Left ventricle myocardium inferior (tissue), 1 donor: ENCODE measurements at places on chromosomes 1 and 21. TPM values are rescaled to one million over a fixed set of nuclear protein-coding genes. Genes with fewer than 3 reads are reported as not detected.

DNA sequence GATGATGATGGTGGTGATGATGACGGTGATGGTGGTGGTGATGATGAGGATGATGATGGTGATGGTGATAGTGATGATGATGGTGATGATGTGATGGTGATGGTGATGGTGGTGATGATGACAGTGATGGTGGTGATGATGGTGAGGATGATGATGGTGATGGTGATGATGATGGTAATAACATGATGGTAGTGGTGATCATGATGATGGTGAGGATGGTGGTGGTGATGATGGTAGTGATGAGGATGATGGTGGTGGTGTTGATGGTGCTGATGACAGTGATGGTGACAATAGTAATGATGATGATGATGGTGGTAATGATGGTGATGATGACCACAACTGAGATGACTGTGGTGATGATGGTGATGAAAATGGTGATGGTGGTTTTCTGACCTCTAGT lies 4.9 kb downstream of the ACTRT2 start:
- H3K4me3 ChIP-seq, result no peak overlapping the region
- no peak overlapping the region for H3K27ac ChIP-seq
- H3K27me3 ChIP-seq, result peaks cover 45% of the 10 kb centered on the region
- no peaks in the 10 kb centered on the region for H3K36me3 ChIP-seq

EXO1 gene
- 0.44 TPM for total RNA-seq

GRCh38 chr1:200873116-200873670 lies 412 bp downstream of the GPR25 start:
- H3K27me3 ChIP-seq, result peaks cover 94% of the 10 kb centered on the region
- H3K36me3 ChIP-seq, result no peaks in the 10 kb centered on the region
- H3K4me3 ChIP-seq, result peak overlapping the region; percentile 56

MARK1 gene
- total RNA-seq, result 14.9 TPM

DNA sequence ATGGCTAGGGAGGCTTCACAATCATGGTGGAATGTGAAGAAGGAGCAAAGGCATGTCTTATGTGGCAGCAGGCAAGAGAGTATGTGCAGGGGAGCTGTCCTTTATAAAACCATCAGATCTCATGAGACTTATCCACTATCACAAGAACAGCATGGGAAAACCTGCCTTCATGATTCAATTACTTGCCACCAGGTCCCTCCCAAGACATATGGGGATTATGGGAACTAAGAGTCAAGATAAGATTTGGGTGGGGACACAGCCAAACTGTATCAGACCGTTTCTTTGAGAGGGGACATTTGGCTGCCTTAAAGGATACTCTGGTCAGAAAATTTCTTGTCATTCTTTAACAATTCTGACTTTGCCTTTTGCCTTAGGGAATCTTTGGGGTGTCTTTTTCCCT lies 3.2 kb upstream of the XPR1 start:
- no peak for DNase-seq
- H3K27ac ChIP-seq, result no peak overlapping the region
- no peak overlapping the region for H3K4me3 ChIP-seq
- peaks cover 34% of the 10 kb centered on the region for H3K4me1 ChIP-seq
- no peaks in the 10 kb centered on the region for H3K27me3 ChIP-seq

IL12RB2 gene
- 0.33 TPM for total RNA-seq

DNA sequence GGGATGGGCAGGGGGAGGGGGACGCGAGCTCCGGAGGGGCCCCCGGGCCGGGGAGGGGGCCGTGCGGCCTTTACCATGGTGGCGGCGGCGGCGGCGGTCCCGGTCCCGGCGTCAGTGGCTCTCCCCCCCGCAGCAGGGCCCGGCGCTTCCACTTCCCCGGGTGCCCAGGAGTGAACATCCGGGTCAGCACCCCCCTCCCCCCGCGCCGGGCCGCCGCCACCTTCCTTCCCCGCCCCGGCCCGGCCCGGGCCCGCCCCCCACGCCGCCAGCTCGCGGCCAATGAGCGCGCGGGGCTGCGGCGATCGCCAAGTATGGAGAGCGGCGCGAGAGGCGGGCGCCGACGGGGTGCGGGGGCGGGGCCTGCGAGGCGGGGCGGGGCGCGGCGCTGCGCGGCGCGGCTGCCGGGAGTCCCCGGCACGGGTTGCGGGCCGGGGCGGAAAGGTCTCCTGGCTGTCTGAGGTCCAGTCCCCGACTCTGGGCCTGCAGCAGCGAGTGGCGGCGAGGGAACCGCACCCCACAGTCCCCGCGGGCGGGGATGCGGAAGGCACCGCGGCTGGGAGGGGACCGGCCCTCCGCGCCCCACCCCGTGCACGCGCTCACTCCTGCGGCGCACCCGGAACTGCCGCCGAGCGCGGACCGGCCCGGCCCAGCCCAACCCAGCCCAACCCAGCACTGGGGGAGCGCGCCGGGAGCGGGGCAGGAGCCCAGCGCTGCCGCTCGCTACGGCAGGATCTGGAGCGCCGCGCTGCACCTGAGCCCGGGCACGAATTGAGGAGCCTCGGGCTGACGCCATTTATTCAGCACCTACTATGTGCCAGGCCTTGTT lies at the start of gene CAPZB:
Gene CAPZB (minus strand): TSS at position 178 of the 826 bp plus-strand sequence. CDS start 101 bp downstream, at position 77.
- H3K27me3 ChIP-seq, result no peaks in the 10 kb centered on the region
- peak within 1 kb of the TSS; percentile 99 for H3K27ac ChIP-seq
- H3K4me1 ChIP-seq, result peaks cover 74% of the 10 kb centered on the region
- peak within 1 kb of the TSS; percentile 100 for H3K4me3 ChIP-seq
- DNase-seq, result peak; percentile 97

DNA sequence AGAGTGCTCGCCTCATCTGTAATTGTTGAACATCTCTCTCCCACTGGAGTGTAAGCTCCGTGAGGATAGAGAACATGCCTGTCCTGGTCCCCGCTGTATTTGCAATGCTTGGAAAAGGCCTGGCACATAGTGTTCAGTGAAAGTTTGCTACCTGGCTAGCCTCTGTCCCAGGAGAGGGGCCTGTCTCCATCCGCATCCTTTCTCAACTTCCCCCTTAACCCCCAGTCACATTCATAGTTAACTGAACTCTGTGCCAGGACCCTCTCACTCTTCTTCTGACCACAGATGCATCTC lies 15.2 kb downstream of the SPOCD1 start:
- no peaks in the 10 kb centered on the region for H3K36me3 ChIP-seq
- peaks cover 40% of the 10 kb centered on the region for H3K27me3 ChIP-seq
- no peak overlapping the region for H3K4me3 ChIP-seq
- DNase-seq, result no peak

RALGPS2 gene
- total RNA-seq, result 7.5 TPM

SPATA1 gene
- total RNA-seq, result 0.66 TPM
